ENCODE measurements at places on chromosomes 1 and 21.

GRCh38 chr1:38433084-38433722, 386.6 kb upstream of the POU3F1 start:
- DNase-seq = no peak

GRCh38 chr1:184824691-184825323, 70.1 kb upstream of the EDEM3 start:
- DNase-seq = no peak

GRCh38 chr1:228100822-228101613, 2.1 kb downstream of the C1orf35 start:
- DNase-seq = no peak

DNA sequence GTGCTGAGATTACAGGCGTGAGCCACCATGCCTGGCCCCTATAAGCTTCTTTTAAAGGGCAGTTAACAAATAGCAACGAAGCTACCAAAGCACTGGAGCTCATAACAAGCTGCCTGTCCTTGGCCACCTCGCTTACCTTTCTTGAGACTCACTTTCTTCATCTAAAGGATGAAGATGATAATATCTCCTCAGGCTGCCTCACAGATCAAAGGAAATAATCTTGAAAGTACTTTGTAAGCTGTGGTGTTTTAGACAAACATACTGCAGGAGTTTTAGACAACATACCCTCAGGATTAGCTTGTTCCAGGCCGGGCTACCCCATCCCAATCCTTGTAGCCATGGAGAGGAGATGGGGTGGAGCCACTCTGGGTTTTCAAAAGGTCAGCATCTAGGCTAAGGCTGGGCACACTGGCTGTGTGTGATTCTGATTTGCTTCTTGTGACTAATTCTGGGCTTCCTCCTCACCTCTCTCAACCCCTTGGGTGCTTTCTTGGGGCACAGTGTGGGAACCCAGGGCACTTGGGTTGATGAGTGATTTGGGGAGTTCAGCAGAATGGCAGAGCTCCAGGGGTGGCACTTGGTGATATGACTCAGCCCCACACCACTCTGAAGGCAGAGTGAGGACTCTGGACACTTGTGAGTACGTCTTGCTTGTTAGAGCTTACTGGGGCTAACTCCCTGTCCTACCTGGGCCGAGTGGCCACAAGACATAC, 5.2 kb downstream of the GPR25 start:
- no peak for DNase-seq

DNA sequence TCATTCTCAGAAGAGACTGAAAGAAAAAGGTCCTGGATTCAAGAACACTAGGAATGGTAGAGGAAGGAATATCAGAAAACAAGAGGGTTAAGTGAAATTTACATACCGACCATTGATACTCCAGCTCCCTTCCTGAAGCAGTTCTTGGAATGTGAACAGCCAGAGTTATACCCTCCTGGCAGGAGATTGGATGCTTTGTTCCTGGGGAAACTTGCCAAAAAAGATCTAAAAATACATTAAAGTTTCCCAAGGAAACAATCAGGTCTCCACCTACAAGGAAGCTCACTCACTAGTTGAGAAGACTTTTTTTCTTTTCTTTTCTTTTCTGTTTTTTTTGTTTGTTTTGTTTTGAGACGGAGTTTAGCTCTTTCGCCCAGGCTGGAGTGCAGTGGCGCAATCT, 91.1 kb downstream of the HLX start:
- peak; percentile 76 for DNase-seq

- no peak for DNase-seq
Measured at GRCh38 chr1:187870552-187870951, 1041.8 kb downstream of the PLA2G4A start.
